Tibial nerve (tissue), 4 donors: ENCODE measurements at places on chromosomes 1 and 21. TPM values are rescaled to one million over a fixed set of nuclear protein-coding genes. Genes with fewer than 3 reads are reported as not detected.
A peak's percentile ranks its signal among the peaks of the same experiment; 100 is the strongest.

The OR2T29 gene
- not detected for total RNA-seq

DNA sequence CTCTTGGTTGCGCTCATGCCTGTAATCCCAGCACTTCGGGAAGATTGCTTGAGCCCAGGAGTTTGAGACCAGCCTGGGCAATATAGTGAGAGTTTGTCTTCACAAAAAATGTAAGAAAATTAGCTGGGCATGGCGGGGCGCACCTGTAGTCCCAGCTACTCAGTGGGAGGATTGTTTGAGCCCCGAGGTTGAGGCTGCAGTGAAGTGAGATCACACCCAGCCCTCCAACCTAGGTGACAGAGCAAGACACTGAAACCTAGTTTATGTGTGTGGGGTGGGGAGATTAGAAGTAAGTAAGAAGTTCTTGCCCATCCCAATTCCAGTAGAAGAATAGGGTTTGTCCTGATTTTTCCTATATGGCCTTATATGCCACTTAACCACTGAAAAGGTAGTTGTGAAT, 2.0 kb downstream of the RPL5 start:
- H3K4me1 ChIP-seq: peaks cover 58% of the 10 kb centered on the region
- H3K27ac ChIP-seq: peak overlapping the region; percentile 90
- no peak for DNase-seq
- peak overlapping the region; percentile 80 for H3K4me3 ChIP-seq

GRCh38 chr1:173332026-173332425, 124.9 kb upstream of the TNFSF4 start:
- no peak overlapping the region for H3K4me3 ChIP-seq
- peaks cover 26% of the 10 kb centered on the region for H3K4me1 ChIP-seq
- H3K36me3 ChIP-seq: peaks cover 5% of the 10 kb centered on the region
- no peak for DNase-seq
- no peak overlapping the region for H3K27ac ChIP-seq

The MAEL gene
- 1.2 TPM for total RNA-seq

DNA sequence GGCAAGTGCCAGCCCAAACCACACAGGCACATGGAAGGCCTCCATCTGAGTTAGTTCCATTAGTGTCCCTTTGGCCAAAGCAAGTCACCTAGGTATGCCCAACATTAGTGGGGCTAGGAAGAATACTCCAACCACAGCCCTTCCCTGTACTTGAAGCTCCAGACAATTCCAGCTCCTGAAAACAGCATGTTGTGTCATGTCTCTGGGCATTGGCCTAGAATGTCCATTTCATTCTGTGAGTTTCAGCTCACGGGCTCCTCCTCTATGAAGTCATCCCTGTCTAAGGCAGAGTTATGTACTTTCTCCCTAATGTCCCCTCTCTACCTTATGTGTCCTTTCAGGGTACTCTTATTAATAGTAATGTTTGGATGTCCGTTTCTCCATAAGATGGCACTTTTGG, 96.5 kb upstream of the SPATA6 start:
- no peak overlapping the region for H3K27ac ChIP-seq
- no peaks in the 10 kb centered on the region for H3K4me1 ChIP-seq
- no peak for DNase-seq
- no peak overlapping the region for H3K4me3 ChIP-seq

The GOLT1A gene
- total RNA-seq: not detected

The C8A gene
- not detected for total RNA-seq

- no peaks in the 10 kb centered on the region for H3K27me3 ChIP-seq
- no peak overlapping the region for H3K4me3 ChIP-seq
- DNase-seq: no peak
- H3K27ac ChIP-seq: no peak overlapping the region
Measured at GRCh38 chr1:118101515-118101844, 83.5 kb downstream of the SPAG17 start.
